ENCODE measurements at places on chromosomes 3 and 15. TPM values are rescaled to one million over a fixed set of nuclear protein-coding genes. Genes with fewer than 3 reads are reported as not detected.

DNA sequence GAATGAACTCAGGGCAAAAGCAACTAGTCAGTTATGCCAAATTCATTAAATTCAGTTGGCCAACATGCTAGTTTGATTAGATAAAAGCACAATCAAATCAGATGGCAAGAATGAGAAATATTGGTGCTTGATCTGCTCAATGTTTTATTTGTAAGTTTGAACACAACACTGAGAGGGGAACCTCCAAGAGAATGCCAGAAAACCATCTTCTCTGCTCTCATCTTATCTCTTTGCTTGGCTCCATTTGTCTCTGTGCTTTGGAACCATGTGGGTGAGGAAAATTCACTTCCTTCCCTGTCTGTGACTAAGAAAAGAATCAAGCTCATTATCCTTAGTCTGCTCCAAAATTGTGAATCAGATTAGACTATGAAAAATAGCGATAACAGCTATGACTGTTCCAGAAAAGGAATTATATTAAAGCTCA, 43.6 kb upstream of the DCBLD2 start:
- no peak for DNase-seq

DNA sequence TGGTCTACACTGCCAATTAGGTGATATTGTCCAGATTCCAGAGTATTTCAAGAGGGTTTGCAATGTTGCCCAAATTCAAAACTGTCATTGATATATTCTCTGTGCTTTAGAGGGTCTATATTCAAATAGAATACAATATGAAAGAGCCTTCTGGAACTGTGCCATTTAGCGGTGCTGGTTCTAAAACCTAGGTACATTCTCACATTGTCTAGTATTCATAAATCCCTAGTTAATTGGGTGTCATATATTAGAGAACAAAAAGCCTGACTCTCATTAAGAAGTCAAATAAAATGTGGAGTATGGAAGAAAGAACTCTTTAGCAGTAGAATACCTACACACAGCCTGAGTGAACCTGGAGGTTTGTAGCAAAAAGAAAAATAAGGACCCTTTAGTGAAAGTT, 447.9 kb downstream of the CNTN6 start:
- no peak for DNase-seq

Gene GATA2
- 6.1 TPM for polyA plus RNA-seq

- DNase-seq, result peak; percentile 66
Measured at GRCh38 chr3:112811131-112811884, 35.4 kb downstream of the CD200R1L start.

- no peak for DNase-seq
Measured at GRCh38 chr3:56052188-56052587, 416.1 kb downstream of the ERC2 start.

Gene RAD51
- 5.1 TPM for polyA plus RNA-seq

DNA sequence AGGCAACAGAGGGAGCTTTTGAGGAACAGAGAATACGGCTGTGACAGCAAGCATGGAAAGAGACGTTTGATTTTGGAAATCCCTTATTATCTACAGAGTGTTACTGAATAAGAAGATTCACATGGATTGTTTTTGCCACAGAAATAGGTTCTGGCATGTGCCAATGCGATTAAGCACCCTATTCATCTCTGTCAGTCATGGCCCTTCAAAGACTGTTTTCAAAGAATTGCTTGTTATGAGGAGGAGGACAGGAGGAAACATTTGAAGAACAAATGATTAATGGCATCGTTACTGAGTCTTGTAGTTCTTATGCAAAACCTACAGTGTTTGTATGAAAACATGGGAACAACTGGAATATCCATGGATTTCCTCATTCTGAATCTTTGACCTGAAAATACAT, 86.2 kb downstream of the EPHA6 start:
- no peak for DNase-seq

GRCh38 chr15:25624504-25625177, 185.8 kb upstream of the UBE3A start:
- no peak for DNase-seq

DNA sequence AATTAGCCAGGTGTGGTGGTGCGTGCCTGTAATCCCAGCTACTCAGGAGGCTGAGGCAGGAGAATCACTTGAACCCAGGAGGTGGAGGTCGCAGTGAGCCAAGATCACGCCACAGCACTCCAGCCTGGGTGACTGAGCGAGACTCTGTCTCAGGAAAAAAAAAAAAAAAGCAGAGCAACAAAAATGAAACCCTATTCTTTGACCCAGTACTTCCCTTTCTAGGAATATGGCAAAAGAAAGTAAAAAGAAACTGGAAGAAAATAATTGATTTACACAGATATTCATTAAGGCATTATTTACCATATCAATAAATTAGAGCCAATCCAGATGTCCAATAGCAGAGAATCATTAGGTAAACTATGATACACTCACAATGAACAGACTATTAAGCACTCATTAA, 67.0 kb downstream of the GSK3B start:
- DNase-seq, result no peak

Gene MTFMT
- polyA plus RNA-seq, result 11.6 TPM

DNA sequence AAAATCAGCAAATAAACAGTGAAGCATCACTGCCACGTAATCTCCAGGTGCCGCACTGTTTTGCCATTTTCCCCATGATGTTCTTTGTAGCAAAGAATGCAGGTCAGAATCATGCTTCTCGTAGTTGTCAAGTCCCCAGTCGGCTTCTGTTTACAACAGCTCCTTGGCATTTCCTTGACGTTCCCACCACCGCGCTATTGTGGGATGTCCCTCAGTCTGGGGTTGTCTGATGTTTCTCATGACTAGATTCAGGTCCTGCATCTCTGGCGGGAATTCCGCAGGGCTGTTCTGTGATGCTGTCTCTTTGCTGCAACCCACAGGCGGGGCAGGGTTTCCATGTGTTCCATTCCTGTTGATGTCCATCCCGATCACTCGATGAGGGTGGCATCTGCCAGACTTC, 117.9 kb upstream of the SMAD3 start:
- no peak for DNase-seq

Gene SCN11A
- polyA plus RNA-seq, result 0.05 TPM

Gene IL20RB
- 2.1 TPM for polyA plus RNA-seq

GRCh38 chr3:39325236-39325635, 4.3 kb upstream of the CCR8 start:
- no peak for DNase-seq

Gene CCNL1
- 113 TPM for polyA plus RNA-seq
